ENCODE measurements at places on chromosomes 16 and 17.

DNA sequence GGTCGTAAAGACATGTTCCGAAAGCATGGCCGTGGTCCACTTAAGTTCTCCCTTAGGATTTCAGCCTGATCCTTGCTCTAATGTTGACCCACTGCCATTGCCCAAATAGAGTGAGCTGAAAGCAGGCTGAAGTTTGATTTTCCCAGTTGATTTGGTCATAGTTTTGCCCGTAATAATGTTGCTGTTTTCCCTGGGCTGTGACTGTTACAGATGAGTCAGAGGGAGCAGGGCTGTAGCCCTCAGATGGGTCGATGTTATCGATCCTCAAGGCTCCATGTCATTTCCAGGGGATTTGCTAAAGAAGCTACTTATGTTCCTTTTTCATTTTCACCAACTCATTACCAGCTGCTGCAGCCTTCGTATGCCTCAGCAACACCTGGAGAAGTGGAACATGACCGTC, 169.0 kb upstream of the ZFHX3 start:
- no peak for DNase-seq

DNA sequence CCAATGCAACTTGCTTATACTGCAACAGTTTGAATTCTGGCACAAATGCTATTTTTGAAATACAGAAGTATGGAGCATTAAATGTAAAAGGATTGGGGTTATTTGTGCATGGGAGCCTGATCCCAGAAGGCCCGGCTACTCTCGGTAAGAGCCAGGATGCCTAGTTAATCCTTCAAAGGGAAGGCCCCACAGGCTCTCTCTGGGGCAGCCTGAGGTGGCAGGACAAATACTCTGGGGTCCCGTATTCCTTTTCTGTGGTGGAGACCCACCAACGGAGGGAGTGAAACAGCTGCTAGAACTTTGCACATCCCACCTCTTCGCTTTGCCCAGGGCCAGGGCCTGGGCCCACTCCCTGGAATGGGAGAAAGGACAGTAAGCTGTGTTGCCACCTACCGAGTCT, 30.4 kb downstream of the ERN1 start:
- no peak for DNase-seq

- no peak for DNase-seq
Observed at GRCh38 chr17:5508810-5509209, 22.4 kb downstream of the MIS12 start.

GRCh38 chr16:50717494-50717893, 24.1 kb downstream of the NOD2 start:
- DNase-seq, result no peak

DNA sequence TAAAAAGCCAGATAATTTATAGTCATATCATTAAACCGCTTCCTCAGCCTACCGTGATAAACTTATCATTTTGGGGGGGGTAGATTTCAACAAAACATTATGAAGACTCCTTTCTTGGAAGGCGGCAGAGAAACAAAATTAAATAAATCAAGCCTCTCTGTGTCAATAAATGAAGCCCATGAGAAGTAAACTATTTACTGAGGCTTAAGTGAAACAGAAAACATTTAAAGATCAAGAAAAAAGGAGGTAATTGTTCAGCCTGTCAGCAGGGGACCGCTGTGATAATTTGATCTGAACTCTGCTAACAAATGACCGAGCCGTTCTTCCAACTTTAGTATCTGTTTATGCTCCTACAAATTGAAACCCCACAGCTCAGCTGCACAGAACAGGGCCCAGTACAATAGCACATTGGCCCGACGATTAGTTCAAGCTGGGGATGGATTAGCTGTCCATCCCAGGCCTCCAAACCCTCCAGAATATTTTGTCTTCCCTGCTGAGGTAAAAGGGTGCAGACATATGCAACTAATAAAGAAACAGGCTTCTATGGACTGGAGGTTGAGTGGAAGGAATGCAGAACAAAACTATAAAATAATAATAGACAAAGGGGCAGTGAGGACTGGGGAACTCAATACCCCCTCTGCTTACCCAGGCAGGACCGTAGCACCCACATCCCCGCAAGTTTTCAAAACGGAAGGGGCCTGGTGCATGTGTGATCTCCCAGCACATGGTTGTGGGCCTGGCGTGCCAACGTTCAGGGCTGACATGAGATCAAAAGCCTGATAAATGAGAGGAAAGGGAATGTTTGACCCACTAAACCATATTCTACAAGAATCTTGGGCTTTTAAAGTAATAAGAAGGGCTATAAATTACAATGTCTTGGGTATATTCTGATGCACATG, 298.1 kb upstream of the IRX5 start:
- DNase-seq, result no peak

DNA sequence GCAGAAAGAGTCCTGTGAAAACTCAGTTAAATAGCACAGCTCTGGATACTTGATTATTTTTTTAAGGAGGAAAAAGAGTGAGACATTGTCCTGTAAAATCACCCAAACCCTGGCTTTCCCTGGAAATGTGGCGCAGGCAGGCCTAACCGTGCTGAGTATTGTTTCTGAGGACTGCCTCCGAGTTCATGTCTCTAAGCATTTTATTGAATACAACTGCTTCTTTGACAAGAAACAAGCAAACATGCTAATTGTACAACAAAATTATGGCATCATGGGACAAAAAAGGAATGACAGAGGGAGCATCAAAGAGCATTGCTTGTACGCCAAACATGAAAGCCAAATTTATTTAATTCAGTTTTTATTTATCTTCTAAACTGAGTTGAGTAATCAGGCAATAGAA, 64.5 kb upstream of the HSBP1 start:
- DNase-seq, result no peak

DNA sequence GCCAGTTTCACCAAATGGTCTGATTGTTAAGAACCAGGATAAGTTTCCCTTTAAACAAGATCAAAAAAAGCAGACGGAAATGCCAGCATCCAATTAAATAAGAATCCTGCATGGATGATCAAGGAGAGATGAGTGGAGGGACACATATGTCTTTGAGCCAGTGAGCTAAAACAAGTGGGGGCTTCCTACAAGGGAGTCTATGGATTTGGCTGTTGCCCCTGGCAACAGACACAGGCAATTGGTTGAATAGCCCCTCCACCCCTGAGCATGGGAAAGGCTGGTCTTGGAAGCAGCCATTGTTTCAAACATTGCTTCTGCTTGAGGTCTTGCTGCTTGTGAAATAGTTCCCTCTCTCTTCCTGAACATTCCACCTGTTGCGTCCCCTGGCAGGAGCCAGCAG, 374.7 kb upstream of the ERCC4 start:
- no peak for DNase-seq

- no peak for DNase-seq
Observed at GRCh38 chr16:6949240-6949639, 383.4 kb upstream of the RBFOX1 start.

DNA sequence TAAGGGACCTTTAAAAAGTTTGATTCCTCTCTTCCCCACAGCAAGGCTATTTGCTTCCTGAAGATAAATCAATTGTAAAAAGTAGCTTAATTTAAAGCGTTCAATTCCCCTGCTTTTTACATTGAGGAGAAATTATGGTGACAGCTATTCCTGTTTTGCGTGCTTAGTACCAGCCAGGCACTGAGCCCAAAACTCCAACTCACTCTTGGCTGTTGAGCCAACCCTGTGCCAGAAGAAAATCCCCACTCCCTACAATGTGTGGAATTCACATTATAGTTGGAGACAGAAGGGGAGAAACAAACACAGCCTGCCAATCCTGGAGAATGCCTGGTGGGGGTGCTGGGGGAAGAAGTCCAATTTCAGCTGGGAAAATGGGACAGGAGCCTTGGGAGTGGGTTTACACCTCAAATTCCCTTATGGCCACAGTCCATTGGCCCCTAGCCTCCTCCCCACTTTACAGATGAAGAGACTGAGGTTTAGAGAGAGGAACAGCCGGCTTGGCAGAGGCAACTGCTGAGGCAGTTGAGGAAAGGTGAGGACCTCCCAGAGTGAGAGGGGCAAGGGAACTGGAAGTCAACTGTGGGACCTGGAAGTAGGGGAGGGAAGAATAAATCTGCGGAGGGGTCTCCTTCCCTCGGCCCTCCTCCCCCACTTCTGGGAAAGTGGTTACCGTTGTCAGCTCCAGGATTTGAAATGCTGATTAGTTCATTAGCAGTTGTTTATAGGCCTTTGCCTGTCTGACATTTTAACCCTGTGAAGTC, 26.1 kb downstream of the CDH1 start:
- DNase-seq, result no peak

DNA sequence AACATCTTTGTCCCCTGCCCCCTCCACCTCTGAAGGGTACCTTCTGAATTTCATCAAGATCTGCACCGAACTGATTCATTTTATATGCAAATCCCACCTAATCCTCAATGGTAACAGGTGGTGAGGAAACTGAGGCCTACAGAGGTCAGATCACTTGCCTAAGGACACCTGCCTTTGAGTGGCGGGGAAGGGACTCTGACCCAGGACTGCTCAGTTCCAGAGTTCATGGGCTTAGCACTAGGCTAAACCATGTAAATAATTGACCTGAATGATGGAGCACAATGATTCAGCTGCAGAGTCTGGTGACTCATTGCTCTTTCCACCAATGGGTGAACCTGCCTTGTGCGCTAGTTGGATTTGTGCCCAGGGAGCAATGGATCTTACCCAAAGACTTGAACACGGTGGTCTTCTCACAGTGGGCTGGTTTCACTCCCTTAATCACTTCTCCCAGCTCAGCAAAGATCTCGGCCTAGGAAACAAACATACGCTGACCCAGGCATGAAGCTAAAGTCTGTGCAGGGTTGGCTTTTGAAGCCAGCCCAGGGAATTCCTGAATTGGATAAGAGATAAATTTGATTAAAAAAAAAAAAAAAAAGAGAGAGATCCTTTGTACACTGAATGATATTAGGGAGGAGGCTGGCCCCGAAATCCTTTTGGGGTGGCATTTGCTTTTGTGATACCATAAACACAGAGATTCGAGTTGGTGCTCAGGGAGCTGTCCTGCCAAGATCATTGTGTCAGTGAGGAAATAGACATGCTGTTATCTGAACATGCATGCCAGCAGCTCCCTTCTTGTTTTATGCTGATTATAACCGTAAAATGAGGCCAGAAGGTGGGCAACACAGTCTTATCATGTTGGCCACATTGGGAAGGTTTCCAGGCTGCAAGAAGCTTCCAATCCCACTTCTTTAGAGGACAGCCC, 17.0 kb downstream of the CRYM start:
- DNase-seq, result no peak

- DNase-seq, result no peak
Observed at GRCh38 chr16:51464996-51465395, 313.9 kb upstream of the SALL1 start.

DNA sequence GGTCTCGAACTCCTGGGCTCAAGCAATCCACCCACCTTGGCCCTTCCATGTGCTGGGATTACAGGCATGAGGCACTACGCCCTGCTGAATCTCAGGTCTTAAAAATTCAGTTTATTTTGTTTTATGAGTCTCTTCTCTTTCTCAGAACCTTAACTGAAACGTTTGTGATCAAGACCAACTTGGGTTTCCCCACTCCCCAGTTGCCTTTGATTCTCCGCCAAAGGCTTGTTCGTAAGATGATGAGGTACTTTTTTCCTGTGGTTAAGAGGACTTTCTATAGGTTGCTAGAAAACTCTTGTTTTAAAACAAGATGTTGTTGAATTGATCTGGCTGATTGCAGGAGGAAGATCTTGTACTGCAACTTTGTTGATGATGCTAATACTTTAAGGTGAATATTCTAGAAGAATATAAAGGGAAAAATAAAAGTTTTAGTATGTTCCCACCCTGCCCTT, 11.7 kb downstream of the ABCC1 start:
- DNase-seq, result no peak

DNA sequence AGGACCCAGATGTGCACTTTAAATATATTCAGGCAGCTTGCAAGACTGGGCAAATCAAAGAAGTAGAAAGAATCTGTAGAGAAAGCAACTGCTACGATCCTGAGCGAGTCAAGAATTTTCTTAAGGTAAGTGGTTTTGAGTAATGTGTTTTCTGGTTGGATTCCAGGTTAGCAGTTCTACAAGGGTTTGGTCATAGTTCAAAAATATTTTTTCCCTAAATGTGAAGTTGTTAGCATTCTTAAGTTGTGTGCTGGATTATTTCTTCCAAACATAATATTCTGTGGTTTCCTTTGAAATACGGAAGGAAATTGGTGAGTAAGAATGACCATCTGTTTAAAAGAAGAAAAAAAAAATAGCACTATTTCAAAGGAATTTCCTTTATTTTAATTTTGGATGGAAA, 38.4 kb downstream of the PTRH2 start:
- no peak for DNase-seq

DNA sequence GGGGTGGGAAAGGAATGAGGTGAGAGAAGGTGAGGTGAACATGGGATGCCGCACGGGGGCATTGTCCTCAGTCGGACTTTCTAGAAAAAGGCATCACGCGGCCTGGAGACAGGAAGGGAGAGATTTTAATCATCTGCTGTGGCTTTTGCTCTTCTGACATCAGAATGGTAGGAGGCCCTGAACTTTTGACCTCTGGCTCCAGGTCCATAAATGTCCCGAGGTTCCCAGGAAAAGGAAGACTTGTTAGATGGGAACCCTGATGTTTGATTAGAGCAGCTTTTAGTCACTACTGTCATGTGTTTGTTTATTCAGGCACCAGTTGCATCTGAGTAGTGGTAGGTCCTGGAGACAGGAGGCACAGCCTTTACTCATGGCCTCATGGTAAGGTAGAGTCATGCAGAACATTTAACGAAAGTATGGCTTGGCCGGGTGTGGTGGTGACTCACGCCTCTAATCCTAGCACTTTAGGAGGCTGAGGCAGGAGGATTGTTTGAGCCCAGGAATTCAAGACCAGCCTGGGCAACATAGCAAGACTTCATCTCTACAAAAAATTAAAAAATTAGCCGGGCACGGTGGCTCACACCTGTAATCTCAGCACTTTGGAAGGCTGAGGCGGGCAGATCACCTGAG, 203.1 kb downstream of the MSI2 start:
- DNase-seq, result no peak

DNA sequence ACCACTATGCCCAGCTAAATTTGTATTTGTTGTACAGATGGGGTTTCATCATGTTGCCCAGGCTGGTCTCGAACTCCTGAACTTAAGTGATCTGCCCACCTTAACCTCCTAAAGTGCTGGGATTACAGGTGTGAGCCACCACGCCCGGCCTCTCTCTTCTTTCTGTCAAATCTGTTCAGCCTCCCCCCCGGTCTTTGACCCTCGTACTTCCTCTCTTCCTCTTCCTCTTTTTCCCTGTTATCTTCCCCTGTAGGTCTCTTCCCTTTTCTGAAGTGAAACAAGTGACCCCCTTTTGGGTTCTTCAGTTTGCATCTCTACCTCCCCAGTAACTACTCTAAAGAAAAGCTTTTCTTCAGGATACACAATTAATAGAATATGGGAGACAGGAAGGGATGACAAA, 31.7 kb upstream of the DHX40 start:
- no peak for DNase-seq

GRCh38 chr17:676060-676700, 38.5 kb downstream of the VPS53 start:
- DNase-seq, result no peak

- DNase-seq, result no peak
Observed at GRCh38 chr17:41340934-41341861, 9.4 kb downstream of the KRT33A start.
